ACHN (cell line): ENCODE measurements at places on chromosomes 13 and 19.

DNA sequence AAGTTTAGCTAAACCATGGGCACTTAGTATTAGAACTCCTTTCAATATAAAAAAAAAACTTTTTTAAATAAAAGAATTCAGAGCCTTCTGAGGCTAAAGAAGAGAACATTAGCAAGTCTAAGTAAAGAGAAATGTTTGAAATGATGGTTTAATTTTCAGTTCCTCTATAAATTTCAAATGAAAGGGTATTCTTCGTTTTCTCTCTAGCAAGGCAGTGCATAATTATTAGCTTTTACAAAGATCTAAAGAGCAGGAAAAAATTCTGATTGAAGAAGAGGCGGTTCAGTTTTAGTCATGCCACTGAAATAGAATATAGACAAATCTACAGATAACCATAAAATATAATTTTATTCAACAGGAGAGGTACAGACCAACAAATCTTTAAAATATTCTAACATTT lies 18.0 kb downstream of the SUCLA2 start:
- no peak for DNase-seq

DNA sequence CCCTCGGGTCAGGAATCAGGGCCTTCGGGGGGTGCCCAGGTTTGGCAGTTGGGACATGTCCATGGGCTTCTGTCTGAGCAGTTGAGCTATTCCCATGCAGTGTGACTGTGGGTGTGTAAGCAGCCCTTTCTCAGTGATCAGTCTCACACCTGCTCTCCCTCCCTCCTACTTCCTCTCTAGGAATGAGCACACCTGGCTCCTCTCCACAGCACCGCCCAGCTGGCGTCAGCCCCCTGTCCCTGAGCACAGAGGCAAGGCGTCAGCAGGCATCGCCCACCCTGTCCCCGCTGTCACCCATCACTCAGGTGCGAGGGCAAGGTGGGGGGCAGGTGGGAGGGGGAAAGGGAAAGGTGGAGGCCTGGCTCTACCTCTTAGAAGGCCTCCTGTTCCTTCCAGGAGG lies 25.9 kb downstream of the COMP start:
- DNase-seq: no peak

DNA sequence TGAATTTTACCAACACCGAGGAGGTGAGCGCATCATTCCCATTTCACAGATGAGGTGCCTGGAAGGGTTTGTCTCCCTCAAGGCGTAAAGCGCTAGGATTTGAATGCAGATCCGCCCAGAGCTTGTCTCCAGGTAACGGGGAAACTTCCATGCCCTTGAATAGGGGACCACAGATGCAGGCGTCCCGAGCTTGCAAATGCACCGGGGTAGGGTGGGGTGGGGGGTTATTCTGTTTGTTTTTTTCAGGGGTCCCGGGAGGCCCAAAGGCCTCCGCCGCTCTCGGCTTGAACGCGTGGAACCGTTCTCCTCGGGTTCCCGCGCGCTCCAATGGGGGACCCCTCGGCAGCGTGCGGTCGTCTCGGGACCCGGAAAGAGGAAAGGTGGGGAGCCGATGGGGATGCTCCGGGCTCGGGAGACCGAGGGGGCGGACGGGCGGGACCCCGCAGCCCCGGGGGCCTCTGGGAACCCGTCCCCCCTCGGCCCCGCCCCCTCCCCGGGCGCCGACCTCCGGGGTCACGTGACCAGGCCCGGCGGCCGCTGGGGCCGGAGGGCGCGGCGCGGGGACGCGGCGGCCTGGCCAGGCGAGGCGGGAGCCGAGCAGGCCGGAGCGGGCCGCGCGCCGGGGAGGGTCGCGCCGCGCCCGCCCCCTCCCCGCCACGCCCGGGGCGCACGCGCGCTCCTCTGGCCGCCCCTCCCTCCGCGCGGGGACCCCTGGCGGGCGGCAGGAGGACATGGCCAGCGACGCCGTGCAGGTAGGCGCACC lies at the start of gene PKN1:
Gene PKN1, plus strand, starts transcription at position 516 of the 763 bp plus-strand sequence. Its CDS starts 216 bp downstream, at position 732.
- peak; percentile 48 for DNase-seq

GRCh38 chr19:47157431-47158321 lies 27.0 kb downstream of the SAE1 start:
- DNase-seq: peak; percentile 22

- DNase-seq: peak; percentile 32
Measured at GRCh38 chr19:14479975-14480699, 5.0 kb upstream of the PTGER1 start.

- DNase-seq: peak; percentile 65
Measured at GRCh38 chr19:913080-913748, at the start of gene R3HDM4. Gene R3HDM4, minus strand, starts transcription at chr19:913219. Its CDS starts 62 bp downstream, at chr19:913157.

- DNase-seq: no peak
Measured at GRCh38 chr19:8571006-8571411, 6.2 kb downstream of the MYO1F start.
